ENCODE measurements at places on chromosomes 3 and 15.
A peak's percentile ranks its signal among the peaks of the same experiment; 100 is the strongest.

- DNase-seq = no peak
Measured at GRCh38 chr3:187992609-187993008, 161.3 kb upstream of the LPP start.

DNA sequence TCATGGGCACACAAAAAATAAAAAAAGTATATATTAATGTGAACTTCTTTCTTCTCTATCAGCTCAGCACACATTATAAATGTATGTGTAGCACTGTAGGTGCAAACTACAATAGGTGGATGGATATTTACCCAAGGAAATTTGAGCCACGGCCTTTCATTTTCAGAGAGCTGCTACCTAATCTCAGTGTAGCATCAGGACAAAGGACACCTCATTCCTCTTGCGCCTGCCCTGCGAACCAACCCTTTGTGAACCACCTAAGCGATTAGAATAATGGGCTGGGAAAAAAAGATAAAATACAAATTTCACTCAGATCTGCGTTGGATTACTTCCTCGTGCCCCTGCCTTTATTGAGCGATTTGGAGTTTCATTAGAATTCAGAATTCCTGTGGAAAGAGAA, 263.2 kb downstream of the NR2F2 start:
- no peak for DNase-seq

DNA sequence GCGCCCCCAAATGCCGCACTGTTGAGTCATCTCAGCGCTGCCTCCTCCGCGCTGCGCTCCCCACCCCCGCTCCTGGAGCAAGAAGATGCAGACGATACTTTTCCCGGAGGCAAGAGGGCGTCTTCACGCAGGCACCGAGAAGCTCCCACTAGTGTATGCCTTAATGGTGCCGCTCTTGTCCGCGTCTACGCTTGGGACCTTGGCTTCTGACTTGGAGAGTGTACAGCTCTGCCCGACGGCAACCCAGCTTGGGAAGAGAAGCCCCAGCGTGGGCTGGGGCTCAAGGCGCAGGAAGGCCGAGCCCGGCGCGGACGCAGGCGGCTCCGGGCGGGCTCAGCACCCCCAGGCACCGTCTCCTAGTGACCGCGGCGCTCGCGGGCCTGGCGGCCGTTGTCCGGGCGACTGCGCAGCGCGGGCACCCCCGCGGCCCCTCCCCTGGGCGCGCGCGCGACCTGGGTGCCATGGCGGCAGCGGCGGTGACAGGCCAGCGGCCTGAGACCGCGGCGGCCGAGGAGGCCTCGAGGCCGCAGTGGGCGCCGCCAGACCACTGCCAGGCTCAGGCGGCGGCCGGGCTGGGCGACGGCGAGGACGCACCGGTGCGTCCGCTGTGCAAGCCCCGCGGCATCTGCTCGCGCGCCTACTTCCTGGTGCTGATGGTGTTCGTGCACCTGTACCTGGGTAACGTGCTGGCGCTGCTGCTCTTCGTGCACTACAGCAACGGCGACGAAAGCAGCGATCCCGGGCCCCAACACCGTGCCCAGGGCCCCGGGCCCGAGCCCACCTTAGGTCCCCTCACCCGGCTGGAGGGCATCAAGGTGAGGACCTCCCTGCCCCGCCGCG, at the start of gene P4HTM:
Gene P4HTM, plus strand, starts transcription at position 446 of the 840 bp plus-strand sequence. Its CDS starts 16 bp downstream, at position 462.
- peak; percentile 76 for DNase-seq

DNA sequence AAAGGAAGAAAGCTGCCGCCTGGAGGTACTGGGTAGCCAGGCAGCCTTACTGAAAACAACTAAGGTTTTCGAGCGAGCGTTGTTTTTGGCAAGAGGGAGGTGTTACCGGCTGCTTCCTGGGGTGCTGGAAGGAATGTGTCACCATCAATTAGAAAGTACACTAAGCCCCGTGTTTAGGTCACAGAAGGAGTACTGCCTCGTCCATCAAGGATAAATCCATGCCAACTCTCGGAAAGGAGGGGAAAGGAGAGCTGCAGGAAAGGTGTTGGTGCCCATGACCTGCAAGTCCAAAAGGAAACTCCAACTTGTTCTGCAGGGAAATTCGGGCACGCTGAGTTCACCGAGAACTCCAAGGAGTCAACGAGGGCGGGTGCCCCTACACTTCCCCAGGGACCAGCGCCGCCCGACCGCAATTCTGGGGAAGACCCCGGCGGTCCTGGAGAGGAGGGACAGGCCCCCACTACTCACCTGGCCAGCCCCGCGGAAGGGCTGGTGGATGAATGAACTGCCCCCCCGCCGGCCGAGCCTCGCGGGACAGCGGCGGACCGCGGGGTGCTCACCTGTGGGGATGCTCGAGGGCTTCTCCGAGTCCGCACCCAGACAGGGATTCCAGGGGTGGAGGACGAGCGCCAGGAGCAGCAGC, 542 bp downstream of the PLOD2 start:
- DNase-seq = peak; percentile 26

- no peak for DNase-seq
Measured at GRCh38 chr3:190525634-190526033, 11.7 kb downstream of the IL1RAP start.

GRCh38 chr3:12967606-12968351, 105.5 kb downstream of the IQSEC1 start:
- DNase-seq = peak; percentile 86

DNA sequence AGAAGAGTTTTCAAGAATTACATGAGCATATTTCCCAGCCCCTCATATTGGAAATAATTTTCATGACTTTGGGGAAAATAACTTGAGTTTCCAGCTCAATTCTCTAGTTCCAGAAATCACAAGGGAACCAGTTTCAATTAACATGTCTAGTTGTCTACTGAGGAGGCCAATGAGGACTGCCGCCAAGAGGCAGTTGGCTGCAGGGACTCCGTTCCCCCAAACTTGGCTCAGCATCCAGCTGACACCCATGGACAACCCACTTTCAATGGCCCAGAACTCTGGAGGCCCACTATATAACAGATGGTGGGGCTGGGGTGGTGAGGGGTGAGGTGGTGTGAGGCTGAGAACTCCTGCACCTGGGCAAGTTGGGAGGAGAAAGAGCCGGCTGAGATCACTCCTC, 86.5 kb upstream of the TNFAIP8L3 start:
- DNase-seq = no peak

- DNase-seq = no peak
Measured at GRCh38 chr15:31511707-31512310, 185.2 kb downstream of the KLF13 start.

Data from activated naive CD4-positive, alpha-beta T cell treated with anti-CD3 and anti-CD28 coated beads, Interleukin-2, amount 50 U/mL, for 72 hours (primary cell).